ENCODE measurements at places on chromosomes 1 and 21.

DNA sequence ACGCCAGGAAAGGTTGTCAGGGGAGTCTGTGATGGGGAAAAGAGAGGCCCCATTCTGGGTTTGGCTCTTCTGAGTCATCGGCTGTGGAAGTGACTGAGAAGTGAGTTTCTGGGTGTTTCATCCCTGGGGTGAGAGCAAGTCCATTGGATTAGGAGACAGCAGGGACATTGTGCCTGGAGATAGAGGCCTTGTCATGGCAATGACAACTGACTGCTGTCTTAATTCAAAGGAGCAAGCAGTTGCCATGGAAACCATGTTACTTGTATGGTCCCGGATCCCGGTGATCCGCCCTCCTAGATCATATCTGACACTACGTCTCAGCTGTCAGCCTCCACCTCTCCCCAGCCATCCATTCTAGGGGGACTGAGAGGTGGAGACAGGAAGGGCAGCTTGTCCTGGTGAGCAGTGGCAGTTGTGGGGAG, 34.4 kb downstream of the KIAA0040 start:
- DNase-seq: no peak

GRCh38 chr1:144551107-144551542, 41.6 kb upstream of the PPIAL4F start:
- no peak for DNase-seq

DNA sequence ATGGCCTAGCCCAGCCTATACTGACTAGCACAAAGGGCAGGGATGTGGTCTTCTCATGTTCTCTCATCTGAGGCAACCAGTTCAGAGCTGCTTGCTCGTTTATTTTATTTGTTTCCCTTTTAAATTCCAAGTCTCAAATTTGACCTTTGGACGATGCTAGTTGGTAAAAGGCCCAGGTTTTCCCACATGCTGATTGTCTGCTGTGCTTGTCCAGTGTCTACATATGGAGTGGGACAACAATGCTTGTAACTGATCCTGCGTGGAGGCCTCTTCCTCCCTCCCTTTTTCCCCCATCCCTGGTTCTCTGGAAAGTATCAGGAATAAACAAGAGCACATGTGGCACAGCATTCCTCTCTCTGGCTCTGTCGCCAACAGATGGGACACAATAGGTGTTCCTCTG, 34.0 kb upstream of the BEND5 start:
- no peak for DNase-seq

DNA sequence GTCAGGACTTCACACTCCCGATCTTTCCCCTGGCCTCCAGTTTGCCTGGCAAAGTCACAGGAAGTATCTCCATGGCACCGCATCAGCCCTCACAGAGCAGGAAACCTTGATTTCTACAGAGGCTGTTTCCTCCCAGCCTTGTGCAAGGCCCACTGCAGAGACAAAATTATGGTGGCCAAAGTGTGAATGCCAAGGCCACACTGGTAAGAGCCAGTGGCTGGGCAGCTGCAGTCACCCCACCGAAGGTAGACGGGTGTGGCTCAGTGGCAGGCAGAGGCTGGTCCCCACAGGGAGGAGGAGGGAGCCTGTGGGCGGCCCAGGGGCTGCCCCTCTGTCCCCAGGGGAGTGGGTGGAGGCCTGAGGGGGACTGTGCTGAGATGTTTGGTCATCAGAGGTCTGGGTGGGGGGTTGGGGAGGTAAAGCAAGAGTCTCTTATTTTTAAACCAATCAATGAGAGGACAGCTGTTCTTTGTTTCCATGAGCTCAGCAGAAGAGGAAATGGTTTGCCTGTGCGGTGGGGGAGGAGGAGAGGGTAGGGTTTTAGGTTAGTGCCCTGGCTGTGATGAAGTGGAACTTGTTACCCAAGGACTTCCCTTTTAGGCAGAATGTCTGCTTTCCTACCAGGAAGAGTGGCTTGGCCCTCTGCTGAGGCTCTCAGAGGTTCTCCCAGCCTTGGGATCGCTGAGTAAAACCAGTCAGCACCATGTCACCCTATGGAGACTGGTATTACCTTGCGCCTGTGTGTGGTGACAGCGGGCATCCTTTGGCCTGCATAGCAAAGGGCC, 18.0 kb upstream of the BTG2 start:
- DNase-seq: peak; percentile 47

DNA sequence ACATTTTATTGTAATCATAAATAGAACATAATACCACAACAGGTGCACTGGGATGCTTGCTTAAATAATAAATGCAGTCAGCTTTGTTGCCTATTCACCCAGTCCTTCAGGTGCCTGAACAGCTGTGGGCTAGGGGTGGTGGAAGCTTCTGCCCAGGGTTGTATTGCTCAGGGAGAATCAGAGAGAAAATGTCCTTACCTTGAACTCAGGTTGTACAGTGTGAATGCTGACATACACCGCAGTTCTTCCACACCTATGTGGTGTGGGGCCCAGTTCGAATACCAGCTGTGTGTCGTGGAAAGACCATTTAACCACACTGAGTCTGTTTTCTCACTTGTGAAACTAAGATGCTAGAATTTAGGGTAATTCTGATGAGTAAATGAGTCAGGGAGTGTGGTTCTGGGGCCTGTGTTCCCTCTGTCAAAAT, 115.7 kb upstream of the ATP1A1 start:
- DNase-seq: no peak

DNA sequence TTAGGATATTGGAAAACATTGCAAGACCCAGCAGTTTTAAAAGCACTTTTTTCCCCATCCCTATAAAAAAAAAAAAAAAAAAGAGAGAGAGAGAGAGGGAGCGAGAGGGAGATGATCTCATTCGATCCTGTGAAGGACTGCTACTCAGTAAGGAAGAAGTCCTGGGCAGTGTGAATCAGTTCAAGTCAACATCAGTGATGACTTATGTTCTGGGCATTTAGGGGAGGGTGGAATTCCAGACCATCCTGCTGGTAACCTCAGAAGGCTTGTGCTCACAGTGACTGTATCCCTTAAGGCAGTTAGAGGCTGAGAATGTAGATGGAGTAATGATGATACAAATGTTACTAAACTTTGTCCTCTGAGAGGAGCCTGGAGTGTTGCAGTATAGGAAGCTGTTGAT, 151.4 kb downstream of the TGFB2 start:
- no peak for DNase-seq

- DNase-seq: no peak
These were observed 32.1 kb downstream of the PCSK9 start for GRCh38 chr1:55071477-55071876.

DNA sequence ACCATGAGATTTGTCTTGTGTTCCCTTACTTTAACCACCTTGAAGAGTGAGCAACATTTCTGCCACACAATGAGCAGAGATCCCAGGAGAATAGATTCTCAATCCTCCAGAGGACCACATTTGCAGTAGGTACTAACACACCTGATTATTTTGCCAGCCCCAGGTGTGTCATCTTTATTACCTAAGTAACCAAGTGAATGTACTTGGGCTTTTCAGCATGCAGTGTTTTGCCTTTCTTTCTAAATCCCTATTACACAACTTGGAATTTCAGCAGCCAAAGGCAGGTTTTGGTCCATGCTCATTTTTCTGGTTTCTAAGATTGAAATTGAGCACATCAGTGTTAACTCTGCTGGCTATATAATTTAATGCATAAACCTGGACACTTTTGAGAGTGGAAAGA, 43.2 kb upstream of the ST6GALNAC5 start:
- no peak for DNase-seq

DNA sequence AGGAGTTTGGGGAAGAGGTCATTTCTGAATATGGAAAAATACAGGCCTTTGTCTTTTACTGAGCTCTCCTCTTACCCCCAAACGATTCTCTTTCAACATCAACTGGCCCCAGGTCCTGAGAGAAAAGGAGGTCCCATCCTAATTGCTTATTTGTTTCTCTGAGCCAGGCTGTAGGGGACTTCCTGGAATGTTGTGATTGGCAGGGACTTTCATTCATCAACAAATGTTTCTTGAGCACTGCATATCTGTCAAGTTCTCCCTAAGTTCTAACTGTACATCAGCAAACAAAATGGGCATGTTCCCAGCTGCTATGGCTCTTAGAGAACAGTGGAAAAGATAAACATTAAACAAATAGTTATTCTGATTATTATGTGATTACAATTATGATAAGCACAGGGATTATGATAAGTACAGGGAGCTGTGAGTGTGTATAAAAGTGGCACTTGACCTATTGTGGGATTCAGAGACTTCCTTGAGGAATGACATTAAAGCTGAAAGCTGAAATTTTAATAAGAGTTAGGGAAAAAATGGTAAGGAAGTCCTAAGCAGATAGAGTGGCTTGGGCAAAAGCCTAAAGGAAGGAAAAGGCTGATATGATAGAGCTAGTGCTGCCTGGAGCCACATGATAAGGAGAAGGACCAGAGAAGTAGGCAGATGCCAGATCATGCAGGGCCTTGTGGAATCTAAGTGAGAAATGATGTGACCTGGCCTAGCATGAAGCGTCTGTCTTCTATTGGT, 11.6 kb downstream of the GPX7 start:
- no peak for DNase-seq

DNA sequence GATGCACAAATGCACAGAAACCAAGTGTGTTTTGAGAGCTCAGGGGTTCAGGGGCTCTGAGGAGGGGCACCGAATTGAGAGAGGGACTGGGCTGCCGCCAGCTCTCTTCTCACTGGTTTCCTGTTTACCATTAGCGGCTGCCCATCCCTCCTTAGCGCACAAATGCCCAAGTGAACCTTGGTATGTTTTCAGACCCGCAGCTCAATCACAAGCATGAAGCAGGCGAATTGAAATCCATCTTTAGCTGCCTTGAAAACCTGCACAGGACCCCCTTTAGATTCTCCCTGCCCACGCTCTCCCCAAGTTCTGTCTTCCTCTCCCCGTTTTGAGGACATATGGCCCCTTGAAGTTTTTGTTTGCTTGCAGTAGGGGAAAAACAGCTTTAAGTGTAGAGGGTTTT, 61.1 kb upstream of the ACOT11 start:
- DNase-seq: no peak

DNA sequence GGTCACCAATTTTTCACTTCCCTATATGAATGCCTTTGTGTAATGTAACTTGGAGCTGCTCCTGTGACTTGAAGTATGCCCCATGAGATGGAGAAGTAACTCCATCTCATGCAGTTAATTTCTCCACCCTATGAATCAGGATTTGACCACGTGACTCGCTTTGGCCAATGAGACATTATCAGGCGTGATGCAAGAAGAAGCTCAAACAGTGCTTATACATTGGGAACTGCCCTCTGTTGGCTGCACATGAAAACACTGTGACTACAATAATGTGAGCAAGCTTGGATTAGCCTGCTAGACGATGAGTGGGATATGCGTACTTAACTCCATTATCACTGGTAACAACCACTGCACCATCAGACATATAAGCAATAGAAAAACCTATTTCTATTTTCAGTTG, 684.4 kb downstream of the PLA2G4A start:
- no peak for DNase-seq

DNA sequence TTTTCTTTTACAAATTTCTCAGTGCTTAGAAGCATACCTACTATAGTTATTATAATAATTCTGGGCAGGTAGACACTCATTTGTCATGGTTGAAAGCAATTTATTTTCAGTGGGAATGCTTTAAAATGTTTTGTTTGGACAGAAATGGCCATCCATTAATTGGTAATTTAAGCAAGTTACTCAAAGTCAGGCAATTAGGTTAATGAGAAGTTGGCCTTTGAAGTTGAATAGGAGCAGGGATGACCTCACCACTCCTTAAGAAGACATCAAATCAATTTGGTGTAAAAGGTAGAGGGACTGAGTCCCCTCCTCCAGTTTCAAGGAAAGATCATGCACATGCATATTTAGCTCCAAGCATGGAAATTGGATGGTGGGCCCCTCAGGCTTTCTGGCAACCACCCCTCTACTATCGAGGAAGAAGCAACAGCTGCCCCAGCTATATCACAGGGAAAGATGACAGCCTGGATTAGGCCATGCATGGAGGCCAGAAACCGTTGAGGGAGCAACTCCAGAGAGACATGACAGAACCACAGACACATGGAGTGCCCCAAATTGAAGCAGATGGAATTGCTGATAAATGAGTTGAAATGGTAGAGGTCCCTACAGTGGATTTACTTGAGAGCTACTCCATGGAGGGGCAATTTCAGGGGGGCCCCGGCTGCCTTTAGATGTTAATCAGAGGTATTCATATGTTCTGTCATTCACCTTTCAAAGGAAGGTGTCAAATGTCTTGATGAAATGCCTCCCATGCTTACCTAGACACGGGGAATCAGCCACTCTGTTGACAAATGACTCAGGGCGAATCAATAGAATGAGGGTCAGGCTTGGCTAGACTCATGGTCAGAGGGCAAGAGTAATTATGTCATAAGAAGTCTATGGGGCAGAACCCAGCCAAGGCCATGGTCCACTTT, 26.7 kb downstream of the HLX start:
- no peak for DNase-seq

DNA sequence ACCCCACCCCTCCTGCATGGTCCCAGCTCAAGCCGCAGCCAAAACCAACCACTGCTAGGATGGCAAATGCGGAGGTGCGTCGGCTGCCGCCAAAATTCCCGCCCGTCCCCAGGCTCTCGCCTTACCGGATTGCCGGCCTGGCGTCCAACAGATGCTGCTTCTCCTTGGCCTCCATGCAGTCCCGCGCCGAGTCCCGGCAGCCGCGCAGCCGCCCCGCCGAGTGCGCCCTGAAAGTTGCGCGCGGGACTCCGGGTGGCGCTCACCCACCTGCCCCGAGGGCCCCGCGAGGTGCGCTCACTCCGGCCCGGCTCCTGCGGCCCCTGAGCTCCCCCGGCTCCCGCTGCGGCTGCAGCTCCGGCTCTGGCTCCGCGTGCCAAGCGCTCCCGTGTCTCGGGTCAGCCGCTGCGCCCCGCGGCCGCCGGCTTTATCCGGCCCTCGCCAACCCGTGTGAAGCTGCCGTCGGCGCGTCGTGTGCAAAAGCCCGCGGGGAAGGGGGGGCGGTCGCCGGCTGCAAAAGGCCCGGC, at the start of gene SLC30A2:
TSS of gene SLC30A2 (minus strand) at position 397 of the 524 bp plus-strand sequence. CDS start at position 175, 222 bp downstream.
- no peak for DNase-seq

DNA sequence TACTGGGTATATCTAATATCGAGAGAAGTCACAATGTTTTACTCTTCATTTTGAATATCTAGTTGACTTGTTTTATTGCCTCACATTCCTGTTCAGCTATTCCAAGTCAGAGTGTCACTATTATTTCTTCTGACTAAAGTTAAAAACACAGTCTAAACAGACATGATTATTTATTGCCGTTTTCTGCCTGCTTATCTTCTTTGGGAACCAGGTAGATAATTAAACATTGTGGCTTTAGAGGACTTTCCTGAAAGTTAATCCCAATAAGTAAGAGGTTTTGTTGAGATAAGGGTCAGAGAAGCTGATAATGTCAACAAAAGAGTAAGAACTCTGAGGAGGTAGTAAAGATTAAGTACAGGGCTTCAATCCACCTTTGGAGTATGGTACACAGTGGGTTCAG, 53.8 kb downstream of the PCNX2 start:
- no peak for DNase-seq

GRCh38 chr1:169949139-169949538, 55.4 kb upstream of the SCYL3 start:
- DNase-seq: no peak

DNA sequence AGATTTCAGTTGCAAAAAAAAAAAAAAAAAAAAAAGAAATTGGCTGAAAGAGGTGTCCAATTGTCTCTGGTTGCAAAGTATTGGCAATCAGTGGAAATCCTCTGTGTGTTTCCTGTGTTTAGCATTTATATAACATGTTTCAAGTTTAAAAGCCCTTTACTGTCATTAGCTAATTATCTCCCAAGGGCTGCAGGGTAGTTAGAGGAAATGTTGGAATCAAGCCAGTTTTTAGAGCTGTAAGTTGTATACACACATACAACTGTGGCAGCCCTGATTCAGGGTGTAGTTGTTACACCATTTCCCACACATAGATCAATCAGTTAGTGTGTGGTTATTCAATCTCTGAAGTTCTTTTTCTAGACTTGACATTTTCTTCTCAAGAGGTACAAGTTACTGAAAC, 8.9 kb upstream of the ZNF326 start:
- DNase-seq: no peak

- no peak for DNase-seq
These were observed 20.7 kb upstream of the SLC45A1 start for GRCh38 chr1:8297245-8297644.

Data from stimulated activated CD4-positive, alpha-beta T cell treated with anti-CD3 and anti-CD28 coated beads, Interleukin-1b, Interleukin-23, amount 100 ng/mL, for 4 hours (primary cell).